ENCODE measurements at places on chromosomes 2 and 18.

- no peak for DNase-seq
These were observed 190.1 kb downstream of the TTC32 start for GRCh38 chr2:19711470-19712372.

DNA sequence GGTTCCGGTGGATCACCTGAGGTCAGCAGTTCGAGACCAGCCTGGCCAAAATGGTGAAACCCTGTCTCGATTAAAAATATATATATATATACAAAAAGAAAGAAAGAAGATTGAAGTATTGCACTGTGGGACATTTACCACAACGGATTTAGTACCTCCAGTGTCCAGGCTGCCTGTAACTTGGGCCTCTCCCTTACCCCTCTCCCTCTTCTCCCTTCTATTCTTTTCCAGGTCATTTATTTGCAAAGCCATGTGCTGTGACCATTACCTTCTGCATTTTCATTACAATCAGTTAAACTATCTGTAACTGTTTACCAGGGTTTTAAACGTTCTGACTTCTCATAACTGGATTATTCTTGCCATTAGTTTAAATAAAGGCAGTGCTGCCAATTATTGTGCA, 400.9 kb upstream of the ZNF804A start:
- DNase-seq, result no peak

DNA sequence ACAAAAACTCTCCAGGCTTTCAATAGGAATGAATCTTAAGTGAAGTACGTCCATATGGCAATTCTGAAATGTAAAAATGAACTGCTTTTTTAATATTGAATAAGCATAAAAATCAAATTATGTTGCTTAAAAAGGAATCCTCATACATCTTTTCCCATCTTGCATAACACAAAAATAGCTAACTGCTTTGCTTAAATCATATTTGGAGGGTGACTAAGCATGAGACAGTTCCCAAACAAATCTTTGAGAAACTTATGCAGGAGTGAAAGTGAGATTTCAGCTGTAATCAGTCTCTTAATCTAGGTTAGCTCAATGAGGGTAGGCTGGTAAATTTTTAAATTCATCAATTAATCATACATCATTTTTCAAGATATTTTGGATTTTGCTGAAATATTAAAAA, 111.5 kb downstream of the MBD5 start:
- DNase-seq, result no peak

DNA sequence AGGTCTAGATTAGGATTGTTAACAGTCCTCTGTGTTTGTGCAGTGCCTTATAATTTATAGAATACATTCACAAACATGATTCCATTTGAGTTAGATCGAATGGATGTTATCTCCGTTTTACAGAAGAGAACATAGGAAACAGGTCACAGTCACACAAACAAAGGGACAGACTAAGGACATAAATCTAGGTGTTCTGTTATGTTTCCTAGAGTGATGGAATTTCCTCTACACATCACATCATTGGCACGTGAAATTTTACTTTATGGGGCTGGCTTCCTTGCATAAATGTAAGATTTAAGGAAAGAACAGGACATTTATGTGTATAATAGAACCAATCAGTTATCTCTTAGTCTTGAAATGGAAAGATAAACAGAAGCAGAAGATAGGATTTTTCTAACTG, 6.4 kb downstream of the TRIM54 start:
- DNase-seq, result no peak

DNA sequence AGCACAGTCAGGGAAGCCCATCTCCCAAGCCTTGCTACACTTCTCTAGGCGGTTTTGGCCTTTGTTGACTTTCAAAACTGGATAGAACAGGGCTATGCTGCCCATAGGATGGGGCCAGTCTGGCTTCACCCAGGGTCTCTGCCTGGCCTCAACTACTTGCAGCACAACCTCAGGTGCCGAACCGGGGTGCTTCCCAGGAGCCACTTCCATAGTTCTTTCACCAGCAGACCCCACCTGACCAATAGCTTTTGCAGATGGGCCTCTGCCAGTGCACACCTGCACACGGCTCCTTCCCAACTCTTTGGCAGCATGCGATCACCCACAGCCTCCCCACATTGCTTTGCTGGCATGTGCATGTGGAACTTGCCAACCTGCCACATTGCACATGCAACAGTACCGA, 331.6 kb downstream of the CPS1 start:
- no peak for DNase-seq

DNA sequence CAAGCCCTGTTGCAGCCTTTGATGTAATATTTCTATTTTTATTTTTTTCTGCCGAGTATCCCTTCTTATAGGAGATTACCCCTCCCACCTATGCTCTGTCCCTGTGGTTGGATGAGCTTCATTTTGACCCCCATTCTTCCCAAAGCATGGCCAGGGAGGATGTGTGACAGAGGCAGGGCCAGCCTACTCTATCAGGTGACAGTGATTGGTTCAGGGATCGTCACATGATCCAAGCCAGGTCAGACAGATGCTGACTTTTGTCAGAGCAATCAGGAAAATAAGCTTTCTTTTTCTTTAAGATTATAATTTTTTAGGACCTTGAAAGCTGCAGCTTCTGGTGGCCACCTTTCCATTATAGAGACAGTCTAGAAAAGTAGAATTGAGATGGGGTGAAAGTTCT, 314.3 kb downstream of the NUP35 start:
- DNase-seq, result no peak

- DNase-seq, result no peak
These were observed 392.9 kb downstream of the SETBP1 start for GRCh38 chr18:45073556-45073955.

GRCh38 chr2:65358678-65359400, 73.6 kb downstream of the SPRED2 start:
- DNase-seq, result no peak

GRCh38 chr2:37649518-37649917, 21.9 kb downstream of the CDC42EP3 start:
- no peak for DNase-seq

DNA sequence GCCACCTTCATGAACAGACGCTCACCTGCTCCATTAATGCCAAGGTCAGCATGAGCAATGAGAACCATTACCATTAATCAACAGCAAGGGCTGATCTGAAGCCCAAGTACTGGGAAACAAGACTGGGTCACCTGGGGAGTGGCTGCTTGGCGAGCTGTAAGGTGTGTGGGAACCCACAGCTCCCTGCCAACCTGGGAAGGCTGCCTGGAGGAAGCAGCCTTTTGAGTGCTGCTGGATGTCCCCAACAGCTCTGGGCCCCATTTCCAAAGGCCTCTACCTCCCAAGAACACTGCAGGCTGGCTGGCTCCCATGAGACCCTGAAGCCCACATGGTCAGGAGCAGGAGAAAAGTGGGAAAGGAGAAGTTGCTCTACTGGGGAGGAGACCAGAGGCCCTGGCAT, 62.1 kb downstream of the CYP26B1 start:
- DNase-seq, result no peak

DNA sequence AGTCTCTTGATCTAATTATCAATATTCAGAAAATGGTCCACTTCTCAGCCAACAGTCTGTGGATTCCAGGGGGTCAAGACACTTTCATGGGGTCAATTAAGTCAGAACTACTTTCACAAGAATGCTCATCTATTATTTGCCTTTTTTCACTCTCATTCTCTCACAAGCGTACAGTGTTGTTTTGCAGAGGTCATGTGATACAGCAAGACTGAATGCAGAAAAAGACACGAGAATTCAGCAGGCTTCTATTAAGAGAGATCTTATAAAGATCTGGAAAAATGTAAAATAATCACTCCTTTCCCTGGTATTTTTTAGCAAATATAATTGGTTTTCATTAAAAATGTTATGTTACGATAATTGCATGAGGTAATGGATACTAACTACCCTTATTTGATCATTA, 8.7 kb downstream of the RPRD1A start:
- DNase-seq, result no peak

GRCh38 chr2:53826587-53827397, 33.0 kb downstream of the GPR75 start:
- DNase-seq, result no peak

DNA sequence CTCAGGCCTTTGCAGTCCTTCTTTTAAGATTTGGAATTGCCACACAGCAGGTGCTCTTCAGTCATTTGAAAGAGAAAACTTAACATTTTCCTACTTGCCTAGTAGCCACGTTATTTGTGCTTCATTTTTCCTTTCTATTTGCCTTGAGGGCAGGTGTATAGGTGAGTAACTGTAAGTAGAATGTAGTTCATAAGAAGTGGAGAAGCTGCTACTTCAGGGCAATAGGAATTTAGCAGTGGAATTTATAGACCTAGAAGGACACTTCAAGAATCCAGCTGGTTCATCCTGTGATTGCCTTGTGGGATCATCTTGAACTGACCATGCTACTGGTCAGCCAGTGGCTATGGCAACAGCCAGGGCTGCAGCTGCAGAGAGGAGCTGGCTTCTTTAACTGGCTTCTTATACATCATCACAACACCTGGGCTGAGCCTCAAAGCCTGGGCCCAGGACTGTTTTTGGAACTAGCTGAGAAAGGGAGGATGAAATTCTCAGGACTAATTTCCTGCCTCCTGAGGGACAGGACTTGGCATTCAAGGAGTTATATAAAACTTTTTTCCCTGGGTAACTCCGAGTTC, 5.1 kb upstream of the LANCL1 start:
- DNase-seq, result no peak

DNA sequence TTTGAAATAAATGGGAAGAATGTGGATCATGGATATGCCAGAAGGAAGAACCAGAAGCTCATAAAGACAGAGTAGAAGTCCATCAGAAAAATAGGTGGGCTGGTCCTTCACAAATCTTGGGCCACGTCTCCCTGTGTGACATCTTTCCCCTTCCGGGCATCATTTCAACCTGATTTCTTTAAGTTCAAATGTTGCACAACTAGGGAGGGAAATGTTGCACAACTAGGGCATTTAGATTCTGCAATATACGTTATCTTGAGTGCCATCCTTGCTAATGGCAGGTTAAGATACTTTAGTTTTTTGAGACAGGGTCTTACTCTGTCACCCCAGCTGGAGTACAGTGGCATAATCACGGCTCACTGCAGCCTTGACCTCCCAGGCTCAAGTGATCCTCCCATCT, 129.6 kb downstream of the CERS6 start:
- no peak for DNase-seq

DNA sequence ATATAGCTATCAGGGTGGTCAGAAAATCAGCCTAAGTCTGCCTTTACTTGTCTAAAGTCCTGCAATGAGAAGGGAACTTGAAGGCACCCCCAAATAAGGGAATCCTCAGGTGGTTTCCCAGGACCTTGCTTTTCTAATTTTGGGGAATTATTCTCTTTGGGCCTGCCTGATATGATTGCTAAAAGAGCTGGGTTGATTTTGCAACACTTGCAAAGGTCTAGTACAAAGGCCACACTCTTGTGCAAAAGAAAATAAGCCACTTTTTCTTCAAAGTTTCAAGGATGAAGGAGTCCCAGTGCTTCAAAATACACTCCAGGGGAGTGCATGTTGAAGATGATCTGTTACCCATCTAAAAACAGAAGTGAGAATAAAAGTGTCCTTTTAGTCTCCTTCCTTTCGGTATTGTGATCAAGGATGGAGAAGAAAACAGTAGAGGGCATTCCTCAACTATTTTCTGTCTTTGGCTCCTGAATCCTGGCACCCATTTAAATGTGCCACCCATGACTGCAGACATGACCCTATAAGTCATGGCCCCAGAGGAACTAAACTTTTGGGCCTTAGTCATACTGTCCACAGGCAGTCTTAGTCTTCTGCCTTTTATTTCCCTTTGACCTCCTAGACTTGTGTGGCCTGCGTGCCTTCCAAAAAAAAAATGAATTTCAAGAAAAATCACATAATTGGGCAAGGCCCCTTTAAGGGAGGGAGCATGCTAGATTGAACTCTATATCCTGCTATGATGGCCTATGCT, 5.1 kb downstream of the SULT1C3 start:
- no peak for DNase-seq

DNA sequence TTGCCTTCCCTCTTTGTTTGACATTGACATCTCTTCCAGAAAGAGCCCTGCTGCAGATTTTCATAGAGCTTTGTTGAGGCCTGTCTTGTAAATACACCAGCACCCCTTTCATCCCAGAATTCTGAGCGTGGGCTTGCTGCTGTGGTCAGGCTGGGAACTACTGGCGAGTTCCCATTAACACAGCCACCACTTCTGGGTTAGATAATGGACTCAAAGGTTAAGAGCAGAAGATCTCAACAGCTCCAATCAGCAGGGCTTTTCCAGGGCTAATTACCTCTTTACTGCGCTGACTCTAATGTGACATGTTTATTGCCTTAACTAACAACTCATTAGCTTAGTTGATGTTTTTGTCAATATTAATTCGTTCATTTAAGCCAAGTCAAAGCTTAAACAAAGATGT, 235.9 kb upstream of the BOD1L2 start:
- DNase-seq, result no peak

DNA sequence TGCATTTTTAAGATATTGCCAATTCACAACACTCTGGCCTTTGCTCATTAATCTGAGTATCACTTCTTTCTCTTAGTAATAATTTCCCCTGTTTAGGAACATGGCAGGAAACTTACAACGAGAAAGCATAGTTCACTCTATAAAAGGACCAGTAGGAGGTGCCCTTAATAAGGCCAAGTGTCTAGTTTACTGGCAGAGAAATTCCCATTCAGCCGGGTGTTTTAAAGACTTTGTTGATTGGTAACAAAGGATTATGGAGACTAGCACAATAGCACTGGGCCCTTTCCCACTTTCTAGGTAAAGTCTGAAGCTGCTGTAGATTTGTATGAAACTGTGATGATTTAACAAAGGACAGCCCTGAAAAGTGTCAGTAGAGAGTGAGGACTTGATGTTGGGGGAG, 3.1 kb downstream of the DCC start:
- no peak for DNase-seq

- DNase-seq, result no peak
These were observed 1469.7 kb upstream of the PIK3C3 start for GRCh38 chr18:40485318-40485717.

DNA sequence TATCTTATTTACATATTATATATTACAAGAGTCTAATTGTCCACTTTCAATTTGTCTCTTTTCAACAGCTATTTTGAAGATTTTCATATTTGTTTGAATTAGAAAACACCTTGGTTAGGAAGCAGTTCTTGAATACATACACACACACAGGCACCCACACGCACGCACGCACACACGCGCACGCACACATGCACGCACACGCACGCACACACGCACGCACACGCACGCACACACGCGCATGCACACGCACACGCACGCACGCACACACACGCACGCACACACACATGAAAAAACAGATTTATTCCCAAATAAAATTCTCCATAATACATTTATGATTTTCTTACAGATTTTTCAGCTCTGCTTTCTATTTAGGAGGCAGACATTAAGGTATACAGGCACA, 220.7 kb downstream of the NYAP2 start:
- no peak for DNase-seq

- DNase-seq, result no peak
These were observed 100.8 kb downstream of the DYSF start for GRCh38 chr2:71554028-71554705.

DNA sequence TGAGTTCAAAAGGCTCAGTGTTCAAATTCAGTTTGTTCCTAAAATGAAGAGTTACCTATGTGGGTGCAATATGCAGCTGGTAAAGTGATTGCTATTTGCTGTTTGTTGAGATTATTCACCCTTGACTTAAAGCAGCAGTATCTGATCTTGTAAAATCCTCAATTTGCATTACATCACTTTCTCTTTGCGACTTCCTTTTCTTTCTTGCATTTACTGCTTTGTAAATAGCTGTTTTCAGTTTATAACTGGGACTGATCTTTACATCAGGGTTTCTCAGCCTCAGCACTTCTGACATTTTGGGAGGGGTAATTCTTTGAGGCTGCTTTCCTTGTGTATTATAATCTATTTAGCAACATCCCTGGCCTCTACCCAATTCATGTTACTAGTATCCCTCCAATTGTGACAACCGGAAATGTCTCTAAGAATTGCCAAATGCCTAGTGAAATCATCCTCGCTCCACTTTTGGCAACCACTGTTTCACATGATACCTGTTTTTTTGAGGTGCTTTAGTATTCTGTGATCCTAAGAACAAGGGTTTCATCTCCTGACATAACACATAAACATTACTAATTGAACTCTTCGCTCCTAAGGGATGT, 12.1 kb upstream of the ERCC3 start:
- no peak for DNase-seq

All from activated gamma-delta T cell treated with Interleukin-2 at 50 U/mL for 16 hours (primary cell).